Right forelimb (tissue), 1 donor: ENCODE measurements at places on chromosomes 6 and 20.

GRCh38 chr6:77466055-77466450 is 2.8 kb upstream of the HTR1B start:
- peak; percentile 65 for DNase-seq

DNA sequence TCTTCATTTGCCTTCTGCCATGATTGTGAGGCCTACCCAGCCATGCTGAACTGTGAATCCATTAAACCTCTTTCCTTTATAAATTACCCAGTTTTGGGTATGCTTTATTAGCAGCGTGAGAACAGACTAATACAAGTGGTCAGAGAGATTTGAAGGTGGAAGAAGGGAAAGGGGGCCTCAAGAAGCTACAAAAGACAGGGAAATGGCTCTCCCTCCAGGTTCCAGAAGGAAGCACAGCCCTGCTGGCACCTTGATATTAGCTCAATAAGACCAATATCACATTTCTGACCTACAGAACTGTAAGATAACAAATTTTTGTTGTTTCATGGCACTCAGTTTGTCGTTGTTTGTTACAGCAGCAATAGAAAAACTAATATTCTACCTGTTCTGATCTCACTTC is 536.5 kb upstream of the MARCKS start:
- no peak for DNase-seq

DNA sequence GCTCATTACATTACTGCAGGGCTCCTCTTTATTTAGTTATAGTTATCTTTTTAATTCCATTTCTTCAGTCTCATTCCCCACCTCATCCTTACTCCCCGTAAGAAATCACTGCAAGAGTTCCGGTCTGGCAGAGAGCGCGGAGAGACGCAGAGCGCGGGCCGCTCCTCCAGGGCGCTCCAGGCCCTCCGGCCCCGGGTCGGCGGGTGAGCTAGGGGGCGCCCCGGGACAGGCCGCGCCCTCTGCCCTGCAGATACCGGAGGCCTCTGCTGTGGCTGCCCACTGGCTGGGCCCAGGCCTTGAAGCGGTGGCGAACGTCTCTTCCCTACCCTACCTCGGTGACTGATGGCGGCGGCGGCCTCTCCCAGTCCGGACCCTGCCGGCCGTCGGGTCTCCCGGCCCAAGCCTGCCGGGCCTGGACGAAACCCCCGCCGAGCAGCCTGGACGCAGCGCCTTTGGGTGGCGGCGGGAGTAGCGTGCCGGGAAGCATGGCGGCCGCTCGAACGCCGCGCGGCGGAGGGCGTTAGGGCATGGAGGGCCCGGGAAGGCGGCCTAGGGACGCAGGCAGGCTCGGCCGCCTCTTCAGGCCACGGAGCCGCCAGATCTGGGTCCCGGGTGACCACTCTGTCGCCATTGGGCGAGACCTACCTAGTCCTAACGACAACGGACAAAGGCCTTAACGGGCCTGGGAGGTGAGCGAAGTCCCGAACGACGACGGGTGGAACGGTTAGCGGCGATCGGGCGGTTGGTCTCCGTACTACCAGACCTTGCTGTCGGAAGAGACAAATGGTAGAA is 16.4 kb upstream of the HMGN4 start:
- peak; percentile 90 for DNase-seq

- no peak for DNase-seq
Measured at GRCh38 chr6:3943331-3943765, 94.2 kb downstream of the FAM50B start.

DNA sequence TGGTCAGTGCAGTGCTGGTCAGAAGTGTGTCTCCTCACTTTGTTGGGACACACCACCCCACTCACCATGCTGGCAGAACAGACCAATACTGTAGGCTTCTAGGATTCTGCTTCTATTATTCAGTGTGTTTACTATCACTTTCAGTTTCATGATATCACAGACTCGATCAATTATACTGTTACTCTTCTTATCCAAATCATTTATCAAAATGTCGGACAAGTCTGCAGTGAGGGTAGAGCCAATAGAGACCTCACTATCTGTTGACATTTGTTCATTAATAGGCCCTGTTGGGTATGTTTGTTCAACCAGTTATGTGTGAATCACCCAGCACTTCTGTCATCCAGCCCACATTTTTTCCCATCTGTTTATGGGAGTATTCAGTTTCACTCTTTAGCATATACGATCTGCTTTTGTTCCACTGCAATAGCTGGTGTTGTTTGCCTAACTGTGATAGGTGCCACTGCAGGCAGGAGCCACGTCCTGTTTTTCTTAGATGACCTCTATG is 140.1 kb downstream of the NRN1 start:
- DNase-seq: no peak

- no peak for DNase-seq
Measured at GRCh38 chr20:46797206-46797605, 87.8 kb downstream of the SLC2A10 start.

- DNase-seq: no peak
Measured at GRCh38 chr6:157227202-157228166, 95.8 kb downstream of the TMEM242 start.

GRCh38 chr20:38633577-38634093 is 32.0 kb downstream of the ARHGAP40 start:
- DNase-seq: peak; percentile 52

GRCh38 chr20:49562311-49563014 is 5.5 kb downstream of the PTGIS start:
- peak; percentile 79 for DNase-seq

DNA sequence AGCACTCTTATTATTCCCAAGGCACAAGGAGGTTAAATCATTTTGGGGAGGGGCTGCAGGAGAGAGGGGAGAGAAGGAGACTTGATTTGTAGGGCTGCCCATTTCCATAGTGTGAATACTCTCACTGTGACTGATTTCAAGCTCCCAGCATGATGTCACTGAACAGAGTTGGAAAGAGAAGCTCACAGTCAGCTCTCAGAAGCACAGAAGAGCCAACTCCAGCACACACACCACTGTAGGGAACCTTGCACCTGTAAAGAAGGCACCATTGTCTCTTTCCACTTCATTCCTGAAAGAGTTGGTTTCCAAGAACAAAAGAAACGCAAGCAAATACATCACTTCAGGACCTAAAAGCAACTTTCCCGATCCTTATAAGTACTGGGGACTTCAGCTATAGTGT is 12.7 kb upstream of the STK35 start:
- DNase-seq: no peak

DNA sequence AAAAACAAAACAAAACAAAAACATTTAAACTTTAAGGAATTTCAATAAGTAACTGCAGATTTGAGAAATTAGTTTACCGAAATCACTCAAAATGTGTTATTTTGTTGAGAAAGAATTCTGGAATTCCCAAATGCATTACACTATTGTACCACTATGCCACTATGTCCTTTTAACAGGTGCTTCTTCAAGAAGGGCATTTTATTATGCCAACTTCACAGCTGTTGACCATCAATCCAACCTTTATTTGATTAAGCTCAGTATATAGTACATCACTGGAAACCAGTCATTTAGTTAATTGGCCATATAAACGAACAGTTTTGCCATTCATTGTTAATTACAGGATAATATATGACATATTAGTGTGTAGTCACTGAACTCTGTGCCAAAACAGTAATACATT is 221.7 kb downstream of the ARHGAP18 start:
- DNase-seq: no peak

- no peak for DNase-seq
Measured at GRCh38 chr6:44646355-44646754, 258.8 kb downstream of the CDC5L start.

DNA sequence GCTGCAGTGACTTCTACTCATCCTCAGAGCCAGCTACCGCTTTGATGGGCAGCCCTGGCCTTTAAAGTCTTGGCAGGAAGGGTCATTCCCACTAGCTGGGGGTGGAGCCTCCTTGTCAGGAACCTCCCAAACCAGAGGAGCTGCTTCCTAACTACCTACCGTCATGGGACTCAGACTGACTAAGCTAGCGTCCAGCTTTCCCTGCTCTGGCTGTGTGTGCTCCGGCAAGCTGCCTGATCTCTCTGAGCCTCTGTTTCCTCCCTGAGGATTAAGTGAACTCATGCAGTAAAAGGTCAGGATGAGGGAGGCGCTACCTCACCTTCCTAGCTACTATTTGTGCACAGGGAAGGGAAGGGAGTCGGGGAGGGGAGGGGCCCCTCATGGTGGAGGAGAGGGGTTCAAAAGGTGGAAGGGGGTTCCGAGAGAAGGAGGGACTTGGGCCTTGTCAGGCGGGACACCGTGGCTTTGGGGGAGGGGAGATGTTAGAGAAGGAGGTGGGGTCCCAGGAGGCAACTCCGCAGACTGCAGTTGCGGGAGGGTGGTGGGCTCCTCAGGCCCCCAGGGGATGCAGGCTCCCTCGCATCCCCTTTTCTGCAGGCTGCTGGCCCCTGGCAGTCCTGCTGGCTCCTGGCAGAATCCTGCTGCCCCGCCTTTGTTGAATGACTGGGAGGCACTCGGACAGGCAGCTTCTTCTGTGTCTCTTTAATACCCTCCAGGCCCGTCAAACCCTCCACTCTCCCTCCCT is 9.8 kb downstream of the DUSP15 start:
- peak; percentile 46 for DNase-seq

GRCh38 chr6:7467007-7467897 is 74.2 kb upstream of the DSP start:
- no peak for DNase-seq

GRCh38 chr6:34460796-34461507 is 4.9 kb upstream of the PACSIN1 start:
- no peak for DNase-seq

DNA sequence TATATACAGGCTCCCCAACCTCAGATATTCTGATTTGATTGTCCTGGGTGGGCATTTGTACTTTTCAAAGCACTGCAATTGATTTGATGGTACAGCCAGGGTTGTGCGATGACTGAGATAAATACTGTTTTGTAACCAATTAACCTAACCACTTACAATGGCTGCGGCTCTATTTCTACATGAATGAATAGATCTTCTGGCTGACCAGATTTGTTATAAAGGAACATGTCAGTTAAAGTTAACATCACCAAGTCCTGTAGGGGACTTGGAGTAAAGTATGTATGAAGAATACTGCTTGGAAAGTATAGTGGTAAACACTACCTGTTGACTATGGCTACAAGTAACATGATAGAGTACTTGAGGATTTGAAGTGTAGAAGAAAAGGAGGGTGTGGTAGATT is 369.2 kb upstream of the JAG1 start:
- DNase-seq: no peak

DNA sequence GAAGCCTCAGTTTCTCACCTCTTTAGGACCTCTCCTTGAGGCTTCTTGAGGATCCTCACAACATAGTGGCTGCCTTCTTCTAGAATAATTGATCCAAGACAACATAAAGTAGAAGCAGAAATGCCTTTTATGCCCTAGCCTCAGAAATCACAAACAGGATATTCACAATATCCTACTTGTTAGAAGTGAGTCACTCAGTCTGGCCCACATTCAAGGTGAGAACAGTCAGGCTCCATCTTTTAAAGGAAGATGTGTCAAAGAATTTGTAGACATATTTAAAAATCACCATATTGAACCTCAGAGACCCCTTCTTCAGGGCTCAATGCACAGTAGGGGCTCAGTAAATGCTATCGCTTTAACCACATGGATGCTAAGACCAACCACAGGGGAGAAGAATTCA is 20.8 kb upstream of the FAM83D start:
- no peak for DNase-seq

- peak; percentile 73 for DNase-seq
Measured at GRCh38 chr20:9392892-9393857, 121.2 kb upstream of the LAMP5 start.

DNA sequence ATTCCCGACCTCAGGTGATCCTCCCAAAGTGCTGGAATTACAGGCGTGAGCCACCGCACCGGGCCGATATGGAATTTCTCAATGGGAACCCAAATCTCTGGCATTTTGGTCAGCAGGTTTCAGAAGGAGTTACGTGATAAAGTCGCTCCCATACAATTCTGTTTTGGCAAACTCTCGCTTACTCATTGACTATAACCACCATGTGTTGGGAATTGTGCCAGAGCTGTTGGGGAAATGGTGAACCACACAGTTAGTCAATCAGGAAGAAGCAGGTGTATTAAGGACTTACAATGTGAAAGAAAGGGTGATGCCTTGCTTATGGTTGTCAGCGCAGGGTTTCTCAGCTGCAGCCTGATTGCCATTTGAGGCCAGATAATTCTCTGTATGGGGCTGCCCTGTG is 410.5 kb downstream of the QKI start:
- DNase-seq: no peak

DNA sequence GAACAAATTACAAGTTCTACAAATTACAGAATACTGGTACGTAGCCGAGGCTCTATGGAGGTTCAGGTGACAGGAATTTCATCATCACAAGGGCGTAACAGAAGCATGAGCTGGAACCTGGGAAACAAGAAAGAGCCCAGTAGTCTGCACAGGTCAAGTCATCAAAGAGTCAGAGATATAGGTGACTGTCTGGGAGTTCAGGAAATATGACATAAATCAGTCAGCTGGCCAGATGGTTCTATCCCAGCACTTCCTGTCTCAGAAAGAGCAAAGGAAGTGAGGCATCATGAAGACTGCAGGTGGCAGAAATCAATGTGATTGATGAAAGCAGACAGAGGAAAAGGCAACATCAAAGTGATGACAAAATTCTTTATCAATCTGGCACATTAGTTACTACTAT is 23.3 kb downstream of the MYCT1 start:
- DNase-seq: no peak

- no peak for DNase-seq
Measured at GRCh38 chr20:12969071-12969669, 39.6 kb upstream of the SPTLC3 start.

DNA sequence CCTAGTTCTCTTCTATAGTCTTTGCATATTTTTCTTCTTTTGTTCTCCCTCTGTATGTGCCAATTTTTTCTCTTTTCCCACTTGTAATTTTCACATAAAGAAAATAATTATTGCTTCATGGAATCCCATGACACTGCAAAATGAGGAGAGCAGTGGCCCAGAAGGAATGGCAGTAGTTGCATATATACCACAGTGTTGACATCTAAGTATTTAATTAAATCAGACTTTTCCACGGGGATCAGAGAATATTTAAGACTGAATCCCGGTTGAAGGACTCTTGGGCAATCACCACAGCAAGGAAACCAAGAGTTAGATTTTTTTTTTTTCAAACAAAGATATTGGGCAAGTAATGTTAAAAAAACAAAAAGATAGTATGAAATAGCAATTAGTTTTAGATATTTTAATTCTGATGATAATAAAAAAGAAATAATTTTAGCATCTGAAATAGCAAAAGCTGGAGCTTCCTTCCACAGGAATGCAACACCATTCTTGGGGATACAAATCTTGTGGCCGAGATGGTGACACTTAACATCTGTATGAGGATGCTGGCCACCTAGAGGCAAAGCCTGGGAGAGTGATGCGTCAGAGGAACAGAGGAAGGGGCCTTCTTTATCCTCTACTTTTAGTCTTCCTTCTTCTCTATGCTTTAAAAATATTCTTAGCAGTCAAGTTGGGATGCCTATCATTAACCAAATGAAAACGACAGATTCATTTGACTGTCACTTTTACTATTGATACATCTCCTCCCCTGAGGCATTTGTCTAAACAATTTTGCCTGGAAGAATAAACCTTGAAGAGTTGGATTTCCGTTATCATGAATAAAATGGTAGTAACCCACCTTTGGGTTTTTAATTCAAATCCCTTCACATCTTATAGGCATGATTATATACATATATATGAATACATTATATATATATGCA is 356.2 kb downstream of the GJA1 start:
- DNase-seq: no peak

- DNase-seq: no peak
Measured at GRCh38 chr20:60026010-60026409, 67.8 kb downstream of the CDH26 start.
